Right ventricle myocardium inferior (tissue), 1 donor: ENCODE measurements at places on chromosomes 2 and 18. TPM values are rescaled to one million over a fixed set of nuclear protein-coding genes. Genes with fewer than 3 reads are reported as not detected.
A peak's percentile ranks its signal among the peaks of the same experiment; 100 is the strongest.

The TMEM17 gene
- total RNA-seq, result 1.3 TPM

The PROKR1 gene
- not detected for total RNA-seq

The SP140L gene
- total RNA-seq, result 6.1 TPM

The EHD3 gene
- total RNA-seq, result 27.9 TPM

The C1QL2 gene
- not detected for total RNA-seq

The TANC1 gene
- 62.4 TPM for total RNA-seq

The CAPN14 gene
- total RNA-seq, result 0.35 TPM

The EIF5B gene
- 90.8 TPM for total RNA-seq

The CPO gene
- total RNA-seq, result 0.73 TPM

GRCh38 chr2:240557101-240557751 lies 562 bp downstream of the ANKMY1 start:
- peak; percentile 55 for DNase-seq

DNA sequence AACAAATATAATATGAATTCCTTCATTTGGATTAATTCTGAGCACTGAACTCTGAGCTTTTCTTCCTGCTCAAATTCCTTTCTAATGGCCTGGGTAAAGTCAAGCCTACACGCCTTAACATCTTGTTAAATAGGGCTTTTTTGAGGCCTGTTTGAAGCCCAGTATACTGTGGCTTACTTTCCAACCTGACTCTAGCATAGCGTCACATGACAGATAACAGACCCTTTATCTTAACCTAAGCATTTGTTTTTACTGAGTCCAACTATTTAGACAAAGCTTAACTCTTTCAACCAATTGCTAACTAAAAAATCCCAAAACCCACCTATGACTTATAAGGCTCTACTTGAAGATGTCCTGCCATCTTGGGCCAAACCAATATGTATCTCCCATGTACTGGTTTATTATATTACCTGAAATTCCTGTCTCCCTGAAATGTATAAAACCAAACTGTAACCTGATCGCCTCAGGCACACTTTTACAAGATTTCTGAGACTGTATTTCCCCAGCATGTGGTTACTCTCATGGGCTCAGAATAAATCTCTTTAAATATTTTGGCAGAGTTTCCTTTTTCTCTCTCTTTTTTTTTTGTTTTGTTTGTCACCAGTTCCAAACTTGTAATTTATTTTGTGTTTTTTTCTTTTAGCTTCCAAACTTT lies 271.1 kb upstream of the VWC2L start:
- no peak for DNase-seq

GRCh38 chr2:178119179-178119922 lies 7.1 kb downstream of the RBM45 start:
- no peak for DNase-seq

- DNase-seq, result peak; percentile 44
Observed at GRCh38 chr2:190879474-190880377, 895 bp upstream of the GLS start.

DNA sequence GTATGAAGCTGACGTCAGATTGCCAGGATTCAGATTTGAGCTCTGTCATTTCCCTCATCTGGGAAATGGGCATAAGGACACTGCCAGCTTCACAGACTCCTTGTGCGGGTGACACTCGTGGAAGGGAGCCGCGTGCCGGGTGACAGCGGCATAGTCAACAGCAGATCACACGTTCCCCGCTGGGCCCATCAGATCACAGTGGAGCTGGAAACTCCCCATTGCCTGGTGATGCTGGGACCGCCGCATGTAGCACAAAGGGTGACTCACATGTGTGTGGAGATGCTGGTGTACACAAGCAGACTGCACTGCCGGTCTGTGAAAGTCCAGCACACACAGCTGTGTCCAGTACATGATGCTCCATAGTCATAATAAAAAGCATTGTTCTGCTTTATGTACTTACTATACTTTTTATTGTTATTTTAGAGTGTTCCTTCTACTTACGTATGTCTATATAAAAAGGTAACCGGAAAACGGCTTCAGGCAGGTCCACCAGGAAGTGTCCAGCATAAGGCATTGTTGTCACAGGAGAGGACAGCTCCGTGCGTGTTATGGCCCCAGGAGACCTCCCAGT lies 31.8 kb downstream of the SALL3 start:
- no peak for DNase-seq

DNA sequence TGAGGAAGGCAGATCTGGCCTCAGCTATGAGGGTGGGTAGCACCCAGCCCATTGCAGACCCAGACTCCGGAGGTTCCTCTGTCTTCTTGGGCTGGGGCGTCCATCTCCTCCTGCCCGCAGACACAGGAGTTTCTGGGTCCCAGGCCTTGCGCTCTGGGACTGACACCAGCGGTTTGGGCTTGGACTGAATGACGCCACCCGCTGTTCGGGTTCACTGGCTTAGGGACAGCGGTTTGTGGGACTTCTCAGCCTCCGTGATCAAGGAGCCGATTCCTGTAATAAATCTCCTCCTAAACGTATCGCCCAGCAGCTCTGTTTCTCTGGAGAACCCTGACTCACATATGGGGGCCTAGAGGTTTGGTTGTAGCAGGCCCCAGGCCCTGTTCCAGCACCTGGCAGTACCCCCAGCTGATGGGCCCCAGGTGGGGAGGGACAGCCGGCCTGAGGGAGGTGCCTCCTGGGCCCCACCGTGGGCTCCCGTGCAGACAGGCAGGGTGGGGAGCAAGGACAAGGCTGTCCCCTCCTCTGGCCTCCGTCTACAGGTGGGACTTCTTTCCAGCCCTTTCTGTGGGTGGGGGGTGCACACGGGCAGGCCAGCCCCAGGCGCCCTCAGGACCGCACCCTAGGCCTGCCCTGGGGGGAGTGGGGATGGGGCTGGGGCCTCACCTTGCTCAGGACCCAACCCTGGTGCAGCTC lies 4.5 kb upstream of the AQP12A start:
- DNase-seq, result no peak

GRCh38 chr2:178160601-178161000 lies 33.7 kb upstream of the OSBPL6 start:
- DNase-seq, result no peak

DNA sequence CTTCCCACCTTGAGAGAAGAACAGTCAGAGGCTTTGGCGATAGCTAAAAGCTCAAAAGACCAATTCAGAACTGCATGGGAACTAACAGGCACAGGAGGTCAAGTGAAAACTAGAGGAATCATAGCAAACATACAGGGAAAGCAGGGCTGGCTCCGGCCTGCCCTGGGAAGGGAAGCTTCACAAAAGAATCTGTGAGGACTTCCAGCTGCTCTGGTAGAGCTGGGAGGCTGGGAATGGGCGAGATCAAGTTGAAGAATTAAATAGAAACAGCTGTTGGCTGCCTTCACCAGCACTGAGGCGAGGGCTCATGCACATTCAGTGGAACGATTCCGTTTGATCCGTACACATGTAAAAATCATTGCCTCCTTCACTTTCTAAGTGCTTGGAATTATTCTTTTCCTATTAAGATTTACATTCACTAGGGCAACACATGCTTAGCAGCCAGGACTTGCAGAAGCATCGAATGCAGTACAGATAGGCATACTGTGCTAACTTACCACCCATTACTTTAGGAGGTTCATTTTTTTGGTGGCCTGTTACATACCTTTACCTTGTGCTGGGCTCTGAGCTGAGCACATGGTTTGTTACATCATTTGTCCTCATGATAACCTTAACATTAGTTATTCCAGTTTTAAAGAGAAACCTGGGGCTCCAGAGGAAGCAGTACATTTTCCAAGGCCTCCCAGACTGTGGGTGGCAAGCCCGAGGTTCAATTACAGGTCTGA lies 125.4 kb upstream of the RNF152 start:
- peak; percentile 70 for DNase-seq

DNA sequence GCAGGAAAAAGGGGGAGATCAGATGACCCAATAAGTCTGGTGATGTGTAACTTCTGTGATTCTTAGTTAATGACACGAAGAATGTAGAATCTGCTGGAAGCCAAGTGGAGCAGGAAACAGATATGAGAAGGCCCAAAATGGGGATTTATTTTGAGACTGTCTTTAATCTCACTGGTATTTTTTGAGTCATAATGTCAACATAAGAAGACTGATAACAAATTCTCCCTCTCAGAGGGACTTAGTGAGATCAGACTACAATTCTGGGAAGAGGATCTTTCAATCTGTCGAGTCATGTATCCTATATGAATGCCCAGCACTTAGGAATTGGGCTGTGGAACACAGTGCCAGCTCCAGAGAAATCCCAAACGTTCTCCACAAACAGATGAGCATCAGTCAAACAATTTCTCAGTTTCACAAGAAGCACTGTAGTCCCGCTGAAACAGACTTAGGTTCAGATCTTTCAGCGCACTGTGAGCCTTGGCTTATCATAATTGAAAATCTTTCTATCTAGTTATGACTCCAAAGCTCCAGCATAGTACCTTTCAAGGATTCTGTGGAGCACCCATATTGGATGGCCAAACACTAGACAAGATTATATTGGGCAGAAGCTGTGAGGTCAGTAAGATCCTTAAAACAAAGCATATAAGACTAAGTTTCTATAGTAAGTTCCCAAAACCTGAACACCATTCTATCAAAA lies 738.2 kb downstream of the LRP1B start:
- no peak for DNase-seq

GRCh38 chr2:28163627-28164279 lies 228.9 kb upstream of the FOSL2 start:
- DNase-seq, result no peak

DNA sequence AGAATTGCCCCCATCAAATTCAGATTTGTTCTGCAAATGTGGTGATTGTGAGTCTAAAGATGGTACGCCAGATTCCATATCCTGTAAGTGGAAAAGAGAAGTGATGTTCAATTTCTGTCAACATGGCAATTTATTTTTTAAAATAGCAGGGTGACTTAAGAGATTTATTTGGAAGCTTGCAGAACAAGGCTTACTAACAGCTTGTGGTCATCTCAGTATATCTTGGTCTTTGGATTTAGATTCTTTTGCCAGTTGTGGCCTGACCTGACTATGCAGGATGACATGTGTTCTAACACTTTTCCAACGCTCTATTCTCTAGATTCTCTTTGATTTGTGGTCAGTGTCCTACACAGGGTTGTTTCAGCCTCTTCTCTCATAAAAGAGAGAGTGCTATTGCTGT lies 74.4 kb downstream of the MAP3K20 start:
- DNase-seq, result no peak

GRCh38 chr18:3454365-3455089 lies 4.6 kb downstream of the TGIF1 start:
- no peak for DNase-seq

DNA sequence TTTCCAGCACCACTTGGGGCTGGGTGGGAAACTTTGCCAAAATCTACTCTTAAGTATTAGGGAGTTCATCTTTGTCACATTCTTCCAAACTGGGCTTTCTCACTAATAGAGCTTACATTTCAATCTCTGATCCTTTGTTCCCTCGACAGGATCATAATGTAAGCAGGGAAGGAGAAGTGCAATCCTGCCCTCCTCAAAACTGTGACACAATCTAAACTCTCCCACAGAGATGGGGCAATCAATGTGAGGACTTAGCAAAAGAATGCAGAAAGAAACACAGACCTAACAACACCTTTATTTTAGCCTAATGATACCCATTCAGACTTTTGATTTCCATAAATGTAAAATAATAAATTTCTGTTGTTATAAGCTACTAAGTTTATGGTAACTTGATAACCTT lies 40.8 kb downstream of the DSEL start:
- DNase-seq, result no peak

DNA sequence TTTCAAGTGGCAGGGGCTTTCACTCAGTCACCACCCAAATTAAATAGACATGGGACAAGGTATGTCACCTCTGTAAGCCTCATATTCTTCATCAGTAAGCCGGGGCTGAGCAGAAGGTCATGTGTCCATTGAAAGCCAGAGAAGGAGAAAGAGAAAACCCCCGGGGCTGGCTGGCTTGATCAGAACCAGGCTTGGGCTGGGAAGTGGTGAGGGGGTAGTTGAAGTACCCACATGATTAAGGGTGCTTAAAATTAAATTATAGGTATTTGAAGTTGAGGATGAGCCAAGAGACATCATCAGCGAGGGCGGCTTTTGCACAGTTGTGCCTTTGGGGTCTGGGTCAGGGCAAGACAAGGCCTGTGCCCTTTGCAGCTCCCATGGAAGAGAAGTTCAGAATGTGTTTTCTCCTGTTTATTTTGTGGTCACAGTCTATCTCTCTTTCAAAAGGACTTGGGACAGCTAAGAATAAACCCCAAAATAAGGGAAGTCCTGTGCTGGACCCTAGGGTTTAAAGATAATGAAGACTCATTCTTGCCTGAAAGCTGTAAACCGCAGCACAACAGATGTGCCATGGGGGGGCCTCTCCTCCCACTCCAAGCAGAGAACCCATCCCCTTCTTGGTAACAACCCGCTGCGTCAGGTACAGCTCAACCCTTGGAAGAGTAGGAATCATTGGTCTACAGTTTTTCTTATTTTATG lies 10.7 kb downstream of the DBI start:
- DNase-seq, result no peak

DNA sequence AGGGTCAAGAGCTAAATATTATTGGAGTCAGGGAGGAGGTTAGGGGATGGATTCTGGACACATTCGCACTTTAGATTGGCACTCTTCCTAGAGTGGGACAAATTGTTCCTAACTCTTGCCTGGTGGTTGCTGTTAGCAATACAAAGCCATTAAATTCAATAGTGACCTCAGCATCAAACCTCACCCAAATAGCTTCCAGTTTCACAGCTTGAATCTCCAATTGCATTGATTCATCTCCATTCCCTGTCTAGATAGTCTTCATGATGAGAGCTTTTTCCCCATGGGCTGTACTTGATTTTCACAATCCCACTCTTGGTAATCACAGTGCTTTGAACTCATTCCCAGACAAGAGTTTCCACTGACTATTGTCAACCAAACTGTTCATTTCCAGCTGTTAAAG lies 585.9 kb upstream of the SYT4 start:
- no peak for DNase-seq

DNA sequence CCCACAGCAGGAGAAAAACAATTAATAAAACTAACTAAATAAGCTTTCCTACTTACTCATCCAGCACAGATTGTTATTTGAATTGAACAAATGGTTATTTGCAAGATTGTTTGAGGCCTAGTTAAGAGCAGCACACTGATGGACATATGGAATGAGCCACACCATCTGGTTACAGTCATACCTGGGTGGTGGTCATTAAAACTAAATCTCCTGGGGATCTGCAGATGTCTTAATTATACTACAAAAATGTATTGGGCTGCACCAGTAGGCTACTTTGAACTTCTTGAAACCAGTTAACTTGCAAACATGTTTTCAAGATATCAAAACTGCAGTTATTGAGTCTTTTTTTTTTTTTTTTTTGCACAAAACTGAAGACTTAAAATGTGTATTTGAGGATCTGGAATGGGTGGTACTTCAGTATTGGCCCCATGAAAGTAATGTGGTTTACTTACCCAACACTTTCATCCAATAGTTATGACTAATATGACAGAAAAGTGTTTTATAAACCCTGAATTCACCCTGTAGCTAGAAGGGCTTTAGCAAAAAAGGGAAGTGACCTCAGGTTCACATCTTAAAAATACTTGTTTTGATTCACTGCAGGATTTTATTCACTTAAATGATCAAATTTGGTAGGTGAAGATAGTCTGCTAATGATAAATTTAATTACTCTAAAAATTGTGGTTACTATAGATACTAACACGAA lies 10.8 kb downstream of the AGFG1 start:
- DNase-seq, result no peak

- DNase-seq, result no peak
Observed at GRCh38 chr18:3395466-3395865, 54.5 kb upstream of the TGIF1 start.

GRCh38 chr2:22719396-22719795 lies 665.6 kb upstream of the KLHL29 start:
- DNase-seq, result no peak

- DNase-seq, result no peak
Observed at GRCh38 chr2:182444806-182445205, 18.0 kb upstream of the PDE1A start.

GRCh38 chr18:45687621-45688020 lies 36.4 kb upstream of the SLC14A1 start:
- DNase-seq, result no peak
